Midbrain (tissue), 1 donor: ENCODE measurements at places on chromosomes 12 and 14.

DNA sequence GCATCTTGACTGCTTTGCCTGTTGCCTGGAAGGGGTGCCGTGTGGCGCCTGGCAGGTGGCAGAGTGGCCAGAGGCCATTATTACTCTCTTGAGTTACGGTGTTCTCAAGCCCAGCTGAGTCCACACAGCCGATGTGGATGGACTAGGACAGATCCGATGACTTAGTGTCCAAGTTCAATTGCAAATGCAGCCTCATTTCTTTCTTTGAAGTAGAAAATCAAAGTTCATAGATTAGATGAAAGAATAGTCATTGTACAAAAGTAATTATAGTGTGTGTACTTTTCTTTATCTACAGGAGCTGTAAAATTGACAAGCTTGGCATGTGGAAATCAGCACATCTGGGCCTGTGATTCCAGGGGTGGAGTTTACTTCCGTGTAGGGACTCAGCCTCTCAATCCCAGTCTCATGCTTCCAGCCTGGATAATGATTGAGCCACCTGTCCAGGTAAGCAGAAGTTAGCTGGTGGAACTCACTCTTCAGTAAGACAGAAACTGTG, 44.7 kb downstream of the ANKRD9 start:
- DNase-seq, result no peak

DNA sequence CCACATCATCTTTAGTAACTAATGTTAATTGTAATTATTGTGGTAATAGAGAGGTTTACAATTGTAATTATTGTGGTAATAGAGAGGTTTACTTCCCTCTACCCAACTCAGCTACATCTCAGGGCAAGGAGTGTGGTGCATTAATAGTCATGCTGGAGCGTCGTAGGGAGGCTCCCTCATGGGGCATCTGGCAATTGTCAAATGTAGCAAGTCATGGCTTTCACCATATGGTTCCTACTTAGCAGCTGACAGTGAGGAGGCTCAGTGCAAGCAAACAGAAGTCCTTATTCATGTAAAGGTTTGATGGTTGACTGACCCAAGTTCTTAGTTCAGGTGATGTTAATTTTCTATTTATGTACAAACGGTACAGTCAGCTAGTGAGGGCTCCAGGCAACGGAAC, 1012.0 kb downstream of the FLRT2 start:
- no peak for DNase-seq

- DNase-seq, result no peak
Measured at GRCh38 chr12:85445060-85445938, 165.3 kb downstream of the ALX1 start.

GRCh38 chr12:111410431-111411184, 4.9 kb downstream of the SH2B3 start:
- no peak for DNase-seq

- no peak for DNase-seq
Measured at GRCh38 chr12:30701056-30701455, 5.4 kb upstream of the IPO8 start.

DNA sequence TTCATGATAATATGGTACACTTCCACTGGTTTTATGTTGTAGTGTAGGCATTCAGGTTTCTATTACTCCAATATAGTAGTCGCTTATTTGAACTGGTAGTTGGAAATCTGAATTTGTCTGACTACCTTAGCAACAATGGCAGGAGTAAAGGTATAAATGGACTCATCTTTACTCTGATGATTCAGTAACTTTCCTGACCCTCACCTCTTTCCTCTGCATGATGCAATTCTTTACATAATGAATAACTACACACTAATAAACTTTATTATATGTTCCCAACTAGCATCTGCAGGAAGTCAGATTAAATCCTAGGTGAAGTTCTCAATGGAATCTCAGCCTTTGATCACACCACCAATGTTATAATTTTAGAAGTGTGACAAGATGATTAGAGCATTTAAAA, 70.5 kb upstream of the ATP2B1 start:
- DNase-seq, result no peak

DNA sequence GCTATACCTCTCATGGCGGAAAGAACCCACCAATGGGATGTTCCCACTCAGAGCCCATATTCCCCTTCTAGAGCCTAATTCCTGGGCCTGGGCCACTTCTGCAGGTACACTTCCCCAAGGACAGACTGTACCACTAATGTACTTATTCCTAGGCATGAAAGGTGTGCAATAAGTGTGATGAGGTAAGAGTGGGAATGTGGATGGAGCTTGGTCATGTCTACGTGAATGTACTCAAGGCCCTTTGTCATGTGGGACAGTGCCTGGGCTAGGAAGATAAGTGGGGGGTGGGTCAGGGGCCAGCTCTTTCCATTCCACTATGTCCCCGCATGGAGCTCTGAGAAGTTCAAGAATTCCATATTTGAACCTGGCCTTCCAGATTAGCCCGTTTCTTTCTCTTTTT, 63.4 kb upstream of the FUT8 start:
- no peak for DNase-seq

DNA sequence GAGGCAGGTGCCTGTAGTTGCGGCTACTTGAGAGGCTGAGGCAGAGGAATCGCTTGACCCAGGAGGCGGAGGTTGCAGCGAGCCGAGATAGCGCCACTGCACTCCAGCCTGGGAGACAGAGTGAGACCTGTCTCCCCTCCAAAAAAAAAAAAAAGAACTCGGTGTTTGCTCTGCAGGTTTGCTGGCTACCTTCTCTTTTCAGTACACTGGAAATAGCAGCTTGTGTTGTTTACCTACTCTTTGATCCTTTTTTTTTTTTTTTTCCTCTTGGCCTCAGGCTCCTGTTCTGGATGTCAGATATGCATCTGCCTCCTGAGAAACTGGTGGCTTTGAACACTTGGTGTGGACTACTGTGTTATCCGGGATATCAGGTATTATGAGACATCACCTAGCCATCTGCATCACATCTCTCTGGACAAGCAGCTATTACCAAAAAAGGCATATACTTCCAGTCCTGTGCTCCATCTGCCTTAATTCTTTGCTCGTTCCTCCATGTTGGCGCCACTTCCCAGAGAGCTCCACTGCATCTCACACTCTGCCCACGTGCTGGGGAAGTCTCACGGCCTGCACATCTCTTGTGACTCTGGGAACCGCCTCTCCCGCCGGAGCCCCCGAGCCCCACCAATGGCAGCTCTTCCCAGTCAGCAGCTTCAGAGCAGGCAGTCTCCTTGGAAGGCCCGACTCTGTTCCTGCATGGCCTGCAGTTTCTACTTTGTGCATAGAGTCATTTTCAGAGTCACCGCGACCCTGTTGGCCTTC, 50.9 kb upstream of the TRAF3 start:
- DNase-seq, result no peak
